ENCODE measurements at places on chromosomes 7 and 10.

- no peak for DNase-seq
These were observed 167.0 kb downstream of the PON1 start for GRCh38 chr7:95157381-95157780.

GRCh38 chr7:82778021-82778420 is 334.4 kb upstream of the CACNA2D1 start:
- DNase-seq: no peak

DNA sequence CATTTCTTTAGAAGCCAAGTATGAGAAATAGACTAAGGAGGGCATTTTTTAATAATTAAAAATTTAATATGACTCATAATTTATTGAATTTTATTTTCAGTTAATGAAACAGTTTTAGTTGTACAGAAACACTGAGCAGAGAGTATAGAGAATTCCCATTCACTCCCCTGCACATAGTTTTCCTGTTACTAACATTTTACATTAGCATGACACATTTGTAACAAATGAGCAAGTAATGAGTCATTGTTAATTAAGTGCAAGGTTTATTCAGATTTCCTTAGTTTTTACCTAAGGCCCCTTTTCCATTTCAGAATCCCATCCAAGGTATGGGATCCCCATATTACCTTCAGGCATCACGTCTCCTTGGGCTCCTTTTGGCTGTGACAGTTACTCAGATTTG is 271.5 kb upstream of the FZD8 start:
- DNase-seq: no peak

- no peak for DNase-seq
These were observed 153.0 kb upstream of the RHEB start for GRCh38 chr7:151672716-151673115.

DNA sequence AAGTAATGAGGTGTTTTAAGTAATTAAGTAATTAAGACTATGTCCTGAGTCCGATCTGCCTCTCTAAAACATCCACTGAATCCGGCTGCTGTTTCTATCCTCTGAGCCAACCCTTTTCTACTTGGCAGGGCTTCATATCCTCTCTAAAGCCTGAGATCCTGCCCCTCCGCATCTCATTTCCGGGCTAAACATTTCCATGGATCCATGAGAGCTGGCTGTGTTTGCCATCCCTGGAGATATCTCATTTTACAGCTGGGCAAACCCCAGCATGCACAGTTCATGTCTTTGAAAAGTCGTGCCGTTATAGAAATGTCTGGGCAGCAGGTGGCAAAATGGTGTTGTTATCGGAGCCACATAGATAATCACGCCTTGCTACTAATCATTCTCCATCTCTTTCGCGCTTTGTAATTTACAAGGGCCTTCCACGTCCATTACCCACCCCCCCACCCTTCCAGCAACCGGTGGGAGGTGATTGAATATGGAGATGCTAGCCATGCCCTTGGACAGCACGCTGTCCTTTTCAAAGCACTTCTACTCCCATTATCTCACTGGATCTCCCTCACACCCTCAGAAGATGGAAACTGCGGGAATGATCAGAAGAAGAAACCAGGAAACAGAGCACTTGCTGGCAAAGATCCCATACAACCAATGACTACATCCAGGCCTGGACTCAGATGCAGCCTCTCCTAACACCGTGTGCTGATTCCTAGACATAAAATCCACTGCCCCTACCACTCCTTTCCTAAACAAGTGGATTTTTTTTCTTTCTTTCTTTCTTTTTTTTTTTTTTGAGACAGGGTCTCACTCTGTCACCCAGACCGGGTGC is 1189.2 kb downstream of the TYW1 start:
- DNase-seq: no peak

- no peak for DNase-seq
These were observed 243.9 kb downstream of the REEP3 start for GRCh38 chr10:63765126-63765525.

DNA sequence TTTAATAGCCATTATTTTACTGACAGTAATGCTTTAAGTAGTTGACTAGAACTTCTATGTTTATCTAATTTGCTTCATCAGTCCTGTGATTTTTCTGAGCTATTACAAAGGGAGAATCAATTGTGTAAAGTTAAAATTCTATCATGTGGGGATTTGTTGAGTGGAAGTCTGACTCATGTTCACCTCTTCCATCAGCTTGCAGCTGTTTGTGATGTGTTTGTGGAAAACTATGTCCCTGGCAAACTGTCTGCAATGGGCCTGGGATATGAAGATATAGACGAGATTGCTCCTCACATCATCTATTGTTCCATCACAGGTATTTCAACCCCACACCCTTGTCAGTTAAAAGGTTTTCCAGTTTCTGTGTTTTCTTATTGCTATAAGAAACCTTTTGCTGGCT is 59.9 kb downstream of the SUGCT start:
- DNase-seq: no peak

DNA sequence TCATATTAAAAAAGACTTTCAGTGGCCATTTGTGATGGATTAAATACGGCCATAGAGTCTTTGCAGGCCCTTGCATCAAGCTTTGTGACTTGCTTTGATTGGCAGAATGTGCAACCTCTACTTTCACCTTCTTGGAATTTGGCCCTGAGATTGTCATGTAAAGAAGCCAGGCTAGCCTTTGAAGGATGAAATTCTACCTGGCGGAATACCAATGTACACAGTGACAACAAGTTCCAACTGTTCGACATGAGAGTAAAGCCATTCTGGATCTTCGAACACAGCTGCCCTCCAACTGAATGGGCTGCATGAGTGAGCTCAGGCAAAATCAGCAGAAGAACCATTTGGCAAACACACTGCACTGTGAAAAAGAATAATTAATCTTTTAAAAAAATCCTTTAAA is 321.3 kb downstream of the PHF14 start:
- no peak for DNase-seq

DNA sequence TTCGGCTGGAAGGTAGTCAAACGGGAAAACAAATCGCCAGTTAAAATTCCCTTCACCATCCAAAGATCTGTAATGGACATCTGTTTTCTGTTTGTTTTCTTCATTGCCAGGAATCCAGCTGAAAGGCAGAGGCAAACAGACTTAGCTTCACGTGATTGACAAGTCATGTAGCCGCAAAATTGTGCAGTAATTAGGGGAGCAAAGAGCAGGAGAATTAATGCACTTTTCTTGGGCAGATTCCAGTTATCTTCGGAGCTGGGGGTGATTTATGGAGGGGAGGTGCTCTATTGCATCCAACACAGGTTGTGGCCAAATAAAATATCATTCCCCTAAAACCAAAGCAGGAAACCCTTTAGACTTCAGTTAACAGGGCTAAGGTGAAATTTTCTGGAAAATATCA is 162.2 kb downstream of the MYOF start:
- no peak for DNase-seq

- no peak for DNase-seq
These were observed 53.2 kb upstream of the MTPN start for GRCh38 chr7:136030330-136030729.

DNA sequence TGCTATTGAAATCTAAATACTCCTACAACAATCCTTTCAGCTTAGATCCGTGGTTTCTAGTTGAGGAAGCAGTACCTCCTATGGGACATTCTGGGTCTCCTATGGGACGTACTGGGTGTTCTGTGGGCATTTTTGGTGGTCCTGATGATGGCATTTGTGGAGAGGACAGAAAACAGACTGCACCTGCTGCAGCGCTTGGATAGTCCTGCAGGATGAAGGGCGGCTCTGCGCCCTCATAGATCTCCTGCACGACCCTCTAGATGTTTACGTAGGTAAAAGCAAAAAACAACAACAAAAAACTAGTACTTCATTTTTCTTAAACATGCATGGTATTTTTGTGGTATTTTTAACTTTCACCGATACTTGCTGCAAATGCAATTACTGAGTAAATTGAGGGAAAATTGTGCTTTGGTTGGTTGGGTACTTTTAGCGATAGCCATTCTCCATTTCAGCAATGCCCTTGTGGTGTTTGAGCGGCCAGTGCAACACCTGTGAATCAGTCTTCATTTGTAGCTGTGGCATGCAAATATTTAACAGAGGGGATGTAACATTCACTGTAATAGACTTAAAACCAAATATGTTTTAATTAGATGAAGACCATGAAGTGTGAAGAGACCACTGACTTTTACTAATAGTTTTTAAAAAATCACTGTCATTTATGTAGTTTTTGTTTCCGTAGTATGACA is 461.2 kb downstream of the SDK1 start:
- DNase-seq: no peak

DNA sequence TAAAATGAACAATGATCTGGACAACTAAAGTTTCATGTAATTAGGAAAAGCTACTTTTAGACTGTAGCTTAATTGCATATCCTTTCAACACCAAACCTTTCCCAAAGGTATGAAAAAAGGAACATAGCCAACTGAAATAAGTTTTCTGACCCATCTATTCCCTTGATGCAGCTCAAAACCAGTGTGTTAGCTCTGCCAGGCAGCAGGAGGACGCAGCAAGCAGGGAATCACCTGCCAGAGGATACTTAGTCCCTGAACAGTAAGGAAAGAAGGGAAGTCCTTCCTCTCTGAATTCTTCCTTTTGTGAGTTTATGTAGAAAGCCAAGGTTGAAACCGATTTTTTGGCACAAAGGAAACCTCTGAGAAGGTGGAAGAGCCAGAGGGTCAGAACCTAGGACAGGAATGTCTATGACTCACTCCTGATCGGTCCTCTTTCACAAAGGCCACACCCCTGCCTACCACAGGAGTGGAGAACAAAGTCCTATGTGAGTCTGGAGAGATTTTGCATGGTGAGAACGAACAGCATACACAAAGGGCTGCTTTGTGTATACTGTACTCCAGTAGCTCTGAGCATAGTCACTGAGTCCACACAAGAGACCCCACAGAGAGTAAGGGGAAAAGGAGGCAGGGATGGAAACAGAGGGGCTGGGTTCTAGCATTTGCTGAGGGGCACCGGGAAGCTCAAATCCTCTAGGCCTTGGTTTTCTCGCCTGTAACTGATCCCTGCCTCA is 68.8 kb upstream of the GSDME start:
- no peak for DNase-seq

- DNase-seq: no peak
These were observed 79.7 kb downstream of the CPVL start for GRCh38 chr7:29066641-29067040.

DNA sequence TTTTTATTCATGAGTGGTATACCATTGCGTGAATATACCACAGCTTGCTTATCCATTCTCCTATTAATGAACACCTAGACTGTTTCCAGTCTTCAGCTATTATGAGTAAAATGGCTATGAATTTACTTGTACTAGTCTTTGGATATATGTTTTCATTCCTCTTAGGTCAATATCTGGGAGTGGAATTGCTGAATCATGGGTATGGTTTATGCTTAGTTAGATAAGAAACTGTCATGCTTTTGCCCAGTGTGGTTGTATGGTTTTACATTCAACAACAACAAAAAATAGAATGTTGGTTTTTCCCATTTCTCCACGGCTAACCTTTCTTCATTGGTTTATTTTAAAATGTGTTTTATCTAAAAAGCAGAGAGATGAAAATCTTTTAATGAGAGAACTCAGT is 308.3 kb downstream of the PHF14 start:
- no peak for DNase-seq

DNA sequence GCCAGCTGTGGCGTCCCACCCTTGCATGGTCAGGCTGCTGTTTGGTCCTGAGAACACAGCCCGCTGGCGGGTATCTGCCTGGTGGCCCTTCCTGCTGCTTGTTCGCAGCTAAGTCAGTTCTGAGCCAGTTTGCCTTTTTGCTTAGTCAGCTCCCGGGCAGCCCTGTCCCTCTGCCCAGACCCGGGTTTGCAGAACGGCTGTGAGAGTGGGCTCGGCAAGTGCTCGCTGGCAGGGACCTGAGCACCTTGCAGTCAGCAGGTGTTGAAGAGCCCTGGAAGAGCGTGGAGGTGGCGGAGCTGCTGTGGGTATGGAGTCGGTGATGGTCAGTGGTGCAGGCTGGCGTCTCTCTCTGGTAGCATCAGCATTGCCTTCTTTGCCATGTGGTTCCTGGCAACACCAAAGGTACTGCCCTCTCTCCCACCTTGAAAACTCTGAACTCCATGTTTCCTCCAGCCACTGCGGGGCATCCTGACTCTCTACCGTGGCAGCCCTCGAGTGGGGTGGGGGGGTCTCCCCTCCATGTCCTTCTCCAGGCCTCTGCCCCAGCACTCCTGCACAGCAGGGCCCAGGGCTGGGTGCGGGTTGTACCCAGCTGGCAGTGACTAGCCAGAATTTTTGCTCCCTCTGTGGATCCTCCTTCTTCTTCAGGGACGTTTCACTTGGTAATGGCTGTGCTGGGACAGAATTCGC is 4.6 kb downstream of the INPP5A start:
- no peak for DNase-seq

GRCh38 chr7:158356454-158356853 is 231.2 kb downstream of the PTPRN2 start:
- no peak for DNase-seq

GRCh38 chr10:82397854-82398253 is 522.9 kb downstream of the NRG3 start:
- DNase-seq: no peak

GRCh38 chr7:68276725-68277124 is 1280.1 kb downstream of the TYW1 start:
- DNase-seq: no peak

DNA sequence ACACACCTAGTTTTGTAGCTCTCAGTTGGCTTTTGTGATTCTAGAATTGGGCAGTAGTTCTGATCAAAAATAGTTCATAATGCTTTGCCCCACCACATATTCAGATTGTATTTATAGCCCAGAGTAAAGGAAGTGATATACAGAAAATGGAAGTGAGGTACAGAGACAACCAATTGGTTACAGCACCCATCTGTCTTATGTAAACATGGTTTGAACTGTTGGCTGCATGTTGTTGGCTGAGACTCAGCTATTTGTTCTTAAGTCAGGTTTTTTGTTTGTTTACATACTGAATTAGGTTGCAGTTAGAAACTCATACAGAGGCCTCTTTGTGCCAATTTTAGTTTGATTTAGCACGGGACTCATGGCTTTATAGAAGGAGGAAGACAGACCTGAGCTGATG is 158.9 kb upstream of the GPR26 start:
- no peak for DNase-seq

- DNase-seq: no peak
These were observed 21.8 kb downstream of the ARHGAP19 start for GRCh38 chr10:97270523-97271154.

- DNase-seq: no peak
These were observed 89.9 kb upstream of the PPP1R3A start for GRCh38 chr7:114008696-114009095.

- no peak for DNase-seq
These were observed 303.3 kb downstream of the GRID1 start for GRCh38 chr10:86063341-86063740.

DNA sequence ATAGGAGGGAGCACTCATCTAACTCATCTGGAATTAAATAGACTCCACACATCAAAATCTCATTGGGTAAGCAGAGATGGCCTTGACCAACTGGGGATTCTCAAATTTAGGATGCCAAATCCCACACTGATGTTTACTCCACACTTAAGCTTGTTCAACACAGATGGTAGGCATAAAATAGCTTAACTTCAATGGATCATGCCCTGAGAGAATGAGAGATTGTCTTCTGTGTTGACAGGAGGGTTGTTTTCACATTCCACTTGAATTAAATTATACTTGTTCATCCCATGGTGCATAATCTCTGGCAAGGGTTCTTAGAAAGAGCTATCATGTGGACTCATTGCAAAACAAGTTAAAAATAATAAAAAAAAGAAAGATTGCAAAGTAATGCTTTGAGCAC is 391.4 kb downstream of the PLXDC2 start:
- DNase-seq: no peak

GRCh38 chr10:129727495-129727894 is 236.6 kb downstream of the EBF3 start:
- no peak for DNase-seq

Measured in inflammatory macrophage treated with lipopolysaccharide for 4 hours (primary cell).